ENCODE measurements at places on chromosomes 7 and 10. TPM values are rescaled to one million over a fixed set of nuclear protein-coding genes. Genes with fewer than 3 reads are reported as not detected.

Gene GPR26
- not detected for total RNA-seq

Gene JAKMIP3
- total RNA-seq = 1.1 TPM

Gene AMPH
- total RNA-seq = not detected

Gene FBXW4
- 20.1 TPM for total RNA-seq

Gene KEL
- total RNA-seq = not detected

Gene NAT16
- 0.06 TPM for total RNA-seq

Measured in A549 treated with GW870086 at 1 μM for 4 hours (cell line).